Stimulated activated CD8-positive, alpha-beta memory T cell treated with anti-CD3 and anti-CD28 coated beads, Interleukin-4, amount 100 ng/mL, for 1 hour (primary cell): ENCODE measurements at places on chromosomes 12 and 14.
A peak's percentile ranks its signal among the peaks of the same experiment; 100 is the strongest.

DNA sequence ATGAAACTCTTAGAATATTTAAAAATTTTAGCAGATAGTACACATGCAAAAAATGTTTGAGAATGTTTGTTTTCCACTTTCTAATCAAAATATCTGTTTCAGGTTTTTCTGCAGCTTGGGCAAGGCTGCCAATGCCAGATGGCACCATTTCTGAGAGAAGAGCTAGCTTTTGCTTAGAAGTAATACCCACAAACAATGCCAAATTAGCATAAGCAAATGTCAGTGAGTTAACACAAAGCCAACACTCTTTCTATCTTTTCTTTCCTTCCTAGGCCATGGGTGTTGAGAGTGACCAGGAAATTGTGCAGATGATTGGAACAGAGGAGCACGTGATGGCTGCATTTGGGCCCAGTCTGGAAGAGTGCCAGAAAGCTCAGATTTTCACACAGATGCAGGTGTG lies 35.2 kb downstream of the POLR3B start:
- no peak for DNase-seq

- DNase-seq = no peak
These were observed 10.1 kb downstream of the NUDT4 start for GRCh38 chr12:93387780-93388179.

- DNase-seq = no peak
These were observed 16.2 kb downstream of the PXN start for GRCh38 chr12:120249266-120249874.

- no peak for DNase-seq
These were observed 16.7 kb downstream of the MDM2 start for GRCh38 chr12:68824597-68825250.

DNA sequence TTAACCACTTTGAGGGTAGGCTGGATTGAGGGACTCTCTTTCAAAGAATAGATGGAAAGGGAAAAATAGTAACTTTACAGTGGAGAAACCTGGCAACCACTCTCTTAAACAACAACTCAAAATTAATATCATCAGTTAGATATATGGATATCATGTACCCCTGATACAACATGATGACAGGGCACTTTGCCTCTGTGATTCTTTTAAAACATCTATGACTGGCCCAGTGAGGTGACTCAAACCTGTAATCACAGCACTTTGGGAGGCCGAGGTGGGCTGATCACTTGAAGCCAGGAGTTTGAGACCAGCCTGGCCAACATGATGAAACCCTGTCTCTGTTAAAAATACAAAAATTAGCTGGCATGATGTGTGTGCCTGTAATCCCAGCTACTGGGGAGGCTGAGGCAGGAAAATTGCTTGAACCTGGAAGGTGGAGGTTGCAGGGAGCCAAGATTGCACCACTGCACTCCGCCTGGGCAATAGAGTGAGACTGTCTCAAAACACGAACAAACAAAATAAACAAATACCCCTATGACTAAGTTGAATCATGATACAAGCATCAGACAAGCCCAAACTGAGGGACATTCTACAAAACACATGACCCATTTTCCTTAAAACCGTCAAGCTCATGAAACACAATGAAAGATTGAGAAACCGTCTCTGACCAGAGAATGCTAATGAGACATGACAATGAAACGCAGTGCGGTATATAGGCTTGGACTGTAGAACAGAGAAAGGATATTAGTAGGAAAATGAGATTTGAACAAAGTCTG lies 26.4 kb upstream of the SLC7A8 start:
- DNase-seq = no peak

DNA sequence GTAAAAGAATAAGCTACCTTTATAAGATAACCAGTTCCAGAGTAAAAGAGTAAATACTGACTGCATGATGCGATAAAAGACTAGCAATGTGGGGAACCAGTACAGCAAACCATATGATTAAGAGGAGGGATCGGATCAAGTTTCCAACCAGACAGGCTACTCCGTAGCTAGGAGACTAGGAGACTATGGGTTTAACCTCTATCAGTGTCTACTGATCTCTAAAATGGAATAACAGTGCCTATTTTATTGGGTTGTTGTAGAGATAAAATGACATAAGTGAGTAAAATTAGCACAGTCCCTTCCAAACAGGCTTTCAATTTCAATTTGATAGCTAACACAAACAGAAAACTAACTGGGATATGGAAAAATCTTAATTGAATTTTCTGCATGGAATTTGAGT lies 76.0 kb downstream of the PAWR start:
- DNase-seq = no peak

GRCh38 chr12:32567296-32567674 lies 111.8 kb upstream of the DNM1L start:
- no peak for DNase-seq

- no peak for DNase-seq
These were observed 126.7 kb upstream of the BTG1 start for GRCh38 chr12:92272061-92272964.

- no peak for DNase-seq
These were observed 13.8 kb downstream of the CCDC92 start for GRCh38 chr12:123958876-123959275.

- DNase-seq = no peak
These were observed 99.4 kb downstream of the NINJ2 start for GRCh38 chr12:563787-564298.

DNA sequence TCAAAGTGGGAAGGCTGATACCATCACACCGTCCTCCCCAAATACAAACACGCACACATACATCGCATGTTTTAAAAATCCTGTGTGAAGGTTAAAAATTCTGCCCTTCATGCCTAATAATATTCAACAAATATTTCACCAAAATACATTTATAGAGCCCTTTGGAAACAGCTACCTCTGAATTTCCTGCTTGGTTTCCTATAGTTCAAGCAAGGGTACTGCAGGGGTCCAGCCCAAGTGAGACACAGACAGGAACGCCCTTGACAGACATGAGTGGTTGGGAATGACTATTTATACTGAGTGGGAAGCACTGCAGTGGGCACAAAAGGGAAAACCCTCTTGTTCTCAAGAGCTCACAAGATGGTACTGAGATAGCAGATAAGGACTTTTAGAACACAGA lies 51.0 kb downstream of the ST8SIA1 start:
- DNase-seq = no peak

GRCh38 chr14:64680714-64681065 lies 23.5 kb upstream of the PLEKHG3 start:
- no peak for DNase-seq

DNA sequence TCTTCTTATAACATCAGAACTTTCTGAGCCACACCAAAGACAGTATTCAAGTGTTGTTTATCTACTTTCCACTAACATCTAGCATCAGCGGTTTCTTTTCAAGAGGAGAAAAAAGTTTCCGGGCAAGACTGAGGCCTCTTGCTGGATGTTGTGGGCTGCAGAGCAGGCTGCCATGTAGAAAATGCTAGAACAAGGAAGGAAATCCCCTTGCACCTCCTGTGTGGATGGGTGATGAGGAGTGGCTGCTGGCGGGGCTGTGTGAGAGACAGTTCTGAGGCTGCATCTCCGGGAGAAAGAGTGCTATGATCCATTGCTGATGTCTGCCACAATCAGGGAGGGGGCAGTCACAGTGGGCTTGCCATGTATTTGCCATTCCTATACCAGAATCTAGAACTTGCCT lies 37.8 kb upstream of the PPP1CC start:
- DNase-seq = no peak

GRCh38 chr12:65477721-65478120 lies 199.2 kb downstream of the MSRB3 start:
- DNase-seq = no peak

DNA sequence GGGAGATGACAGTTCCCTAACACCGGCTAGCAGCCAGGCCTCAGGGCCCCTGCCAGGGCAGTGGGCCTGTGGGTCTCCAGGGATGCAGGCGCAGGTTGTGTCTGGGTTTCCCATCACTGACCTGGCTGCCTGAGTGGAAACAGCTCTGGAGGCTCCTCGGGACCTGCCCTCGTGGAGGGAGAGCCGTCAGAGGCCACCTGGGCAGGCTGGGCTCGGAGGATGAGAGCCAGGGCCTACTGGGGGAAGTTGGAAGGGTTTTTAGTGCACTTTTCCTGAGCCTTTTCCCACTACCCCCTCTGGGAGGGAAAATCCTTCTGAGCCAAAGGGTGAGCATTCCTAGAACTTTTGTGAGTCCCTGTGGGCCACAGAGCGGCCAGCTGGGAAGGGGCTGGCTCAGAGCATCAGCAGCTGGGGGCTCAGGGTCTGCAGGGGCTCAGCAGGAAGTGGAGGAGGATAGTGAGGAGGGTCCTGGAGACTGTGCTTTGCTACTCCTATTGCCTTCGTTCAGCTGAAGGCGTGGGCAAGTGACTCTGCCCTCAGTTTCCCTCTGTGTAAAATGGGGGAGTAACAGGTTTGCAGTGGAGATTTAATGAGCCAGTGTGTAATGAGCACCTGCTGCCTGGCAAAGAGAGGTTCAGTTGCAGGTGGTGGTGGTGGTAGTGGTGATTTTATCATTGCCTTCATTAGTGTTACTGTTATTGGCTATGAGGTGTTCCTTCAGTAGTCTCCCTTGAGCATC lies 1.8 kb downstream of the SH2B3 start:
- no peak for DNase-seq

- DNase-seq = no peak
These were observed 91.7 kb downstream of the STXBP6 start for GRCh38 chr14:24958271-24958670.

GRCh38 chr12:32501835-32502333 lies 102.5 kb downstream of the FGD4 start:
- DNase-seq = no peak

GRCh38 chr12:91630596-91631293 lies 448.1 kb upstream of the DCN start:
- no peak for DNase-seq

- peak; percentile 37 for DNase-seq
These were observed 3.9 kb downstream of the GZMH start for GRCh38 chr14:24605435-24606190.

GRCh38 chr14:92575748-92576303 lies 62.2 kb downstream of the RIN3 start:
- no peak for DNase-seq

- no peak for DNase-seq
These were observed 59.9 kb downstream of the DDHD1 start for GRCh38 chr14:53093206-53093605.

GRCh38 chr14:68563251-68564131 lies 229.4 kb downstream of the ZFP36L1 start:
- no peak for DNase-seq

- no peak for DNase-seq
These were observed 63.2 kb upstream of the RFX4 start for GRCh38 chr12:106519607-106520021.

DNA sequence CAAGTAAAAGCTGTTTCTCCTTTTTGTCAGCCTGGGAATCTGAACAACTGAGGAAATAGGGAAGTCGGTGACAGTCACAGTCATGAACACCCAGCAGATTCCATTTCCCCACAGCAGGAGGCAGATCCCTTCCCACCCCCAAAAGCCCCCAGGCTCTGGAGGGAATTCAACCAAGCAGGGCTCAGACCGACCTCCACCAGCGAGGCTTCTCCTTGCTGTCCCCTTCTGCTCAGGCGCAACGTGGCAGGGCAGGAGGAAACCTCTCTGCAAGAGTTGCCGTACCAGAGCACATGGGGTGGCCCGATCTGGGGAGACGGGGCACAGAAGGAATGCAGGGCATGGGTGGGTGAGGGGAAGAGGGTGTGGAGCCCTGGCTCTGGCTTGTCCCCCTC lies 319 bp downstream of the GALNT6 start:
- DNase-seq = no peak

- no peak for DNase-seq
These were observed 51.2 kb upstream of the KCNH3 start for GRCh38 chr12:49487605-49488004.

DNA sequence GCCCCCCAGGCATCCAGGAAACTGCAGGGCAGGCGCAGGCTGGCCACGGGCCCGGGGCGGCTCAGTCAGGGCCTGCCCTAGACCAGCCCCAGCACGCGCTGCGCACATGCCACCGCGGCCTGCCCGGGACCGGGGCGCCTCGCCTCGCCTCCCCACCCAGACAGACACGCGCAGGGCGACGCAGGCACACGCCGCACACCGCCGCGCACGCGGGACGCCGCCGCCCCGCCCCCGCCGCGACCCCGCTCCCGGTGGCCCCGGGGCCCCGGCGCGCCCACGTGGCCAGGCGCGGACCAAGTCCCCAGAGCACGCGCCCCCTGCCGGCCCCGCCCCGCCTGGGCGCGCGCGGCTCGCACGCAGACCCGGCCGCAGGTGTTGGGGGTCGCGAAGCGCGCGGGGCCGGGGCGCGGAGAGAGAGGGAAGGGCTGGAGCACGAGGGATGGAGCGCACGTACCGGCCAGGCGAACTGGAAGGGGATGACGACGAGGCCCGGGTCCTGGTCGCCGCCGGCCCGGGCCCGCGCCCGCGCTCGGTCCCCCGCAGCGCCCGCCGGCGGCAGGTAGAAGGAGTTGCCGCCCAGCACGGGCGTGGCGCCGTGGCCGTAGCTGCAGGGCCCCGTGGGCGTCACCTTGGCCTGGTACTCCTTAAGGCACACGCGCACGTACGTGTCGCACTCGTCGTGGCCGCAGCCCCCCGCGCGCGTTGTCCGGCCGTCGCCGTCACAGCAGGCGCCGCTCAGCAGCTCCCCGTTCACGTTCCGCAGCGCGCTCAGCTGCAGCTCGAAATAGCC lies 1.1 kb downstream of the JAG2 start:
- no peak for DNase-seq

DNA sequence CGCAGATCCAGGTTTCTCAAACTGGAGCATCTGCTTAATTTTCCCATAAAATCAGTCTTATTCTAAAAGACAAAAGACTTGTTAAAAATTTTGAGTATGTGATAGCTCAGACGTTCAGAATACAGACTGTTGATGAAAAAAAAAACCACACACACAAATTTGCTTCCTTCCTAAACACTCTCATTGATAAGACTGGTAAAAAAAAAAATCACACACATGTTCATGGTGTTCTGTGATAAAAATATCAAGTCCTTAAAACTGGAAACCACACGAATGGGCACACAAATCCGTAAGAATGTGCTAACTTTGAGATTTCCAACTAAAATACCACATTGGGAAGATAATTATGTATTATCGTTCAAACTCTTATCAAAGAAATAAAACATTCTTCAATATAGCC lies 6.7 kb upstream of the ARID4A start:
- no peak for DNase-seq

- DNase-seq = no peak
These were observed 52.6 kb downstream of the FGD6 start for GRCh38 chr12:95164656-95165055.

- DNase-seq = no peak
These were observed 237.9 kb downstream of the PAWR start for GRCh38 chr12:79452906-79453305.

DNA sequence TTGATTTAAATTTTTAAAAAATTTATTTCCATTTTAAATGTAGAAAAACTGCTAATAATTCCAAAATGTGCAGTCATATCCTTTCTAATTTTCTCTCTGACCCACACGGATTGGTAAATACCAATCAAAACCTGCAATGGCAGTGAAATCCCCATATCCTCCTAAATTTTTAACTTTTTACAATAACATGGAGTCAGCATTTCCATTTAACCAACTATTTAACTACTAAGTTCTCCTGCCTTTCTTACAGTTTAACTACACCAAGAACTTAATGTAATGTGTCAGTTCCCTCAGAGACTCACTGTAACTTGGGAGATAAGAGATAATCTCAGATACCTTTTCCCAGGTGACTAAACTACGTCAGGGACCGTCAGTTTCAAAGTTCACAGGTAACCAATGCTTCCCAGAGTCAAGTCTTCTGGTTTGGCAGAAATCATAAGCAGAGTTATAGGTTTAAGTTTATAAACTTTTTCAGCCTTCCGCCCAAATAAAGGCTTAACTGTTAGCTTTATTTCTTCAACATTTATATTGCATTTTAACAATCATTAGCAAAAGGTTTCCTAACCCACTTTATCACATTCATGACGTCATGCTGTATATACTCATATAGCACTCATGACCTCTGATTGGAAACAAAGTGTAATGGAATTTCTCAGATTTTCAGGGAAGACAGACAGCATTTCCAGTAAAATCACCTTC lies 7.6 kb downstream of the KRAS start:
- no peak for DNase-seq
